Activated CD4-positive, alpha-beta memory T cell treated with anti-CD3 and anti-CD28 coated beads for 36 hours (primary cell): ENCODE measurements at places on chromosomes 7 and 10. TPM values are rescaled to one million over a fixed set of nuclear protein-coding genes. Genes with fewer than 3 reads are reported as not detected.

ANKRD7 gene
- not detected for total RNA-seq

ZNF804B gene
- total RNA-seq = not detected

TMEM178B gene
- 0.58 TPM for total RNA-seq

GATA3 gene
- total RNA-seq = 47.4 TPM

SPDYE5 gene
- total RNA-seq = not detected

FANK1 gene
- 0.50 TPM for total RNA-seq

MSMB gene
- not detected for total RNA-seq

GRID1 gene
- not detected for total RNA-seq

SPDYE1 gene
- not detected for total RNA-seq

CCM2 gene
- total RNA-seq = 85.2 TPM

ZFAND4 gene
- 11.9 TPM for total RNA-seq

CYTH3 gene
- total RNA-seq = 2.0 TPM

- no peak overlapping the region for H3K27ac ChIP-seq
- H3K36me3 ChIP-seq = no peaks in the 10 kb centered on the region
- H3K27me3 ChIP-seq = no peaks in the 10 kb centered on the region
- H3K4me1 ChIP-seq = no peaks in the 10 kb centered on the region
- no peak for DNase-seq
- H3K4me3 ChIP-seq = no peak overlapping the region
These were observed 148.4 kb downstream of the TCERG1L start for GRCh38 chr10:131162866-131163843.

GRCh38 chr10:91287912-91288311, 67.4 kb downstream of the PCGF5 start:
- no peaks in the 10 kb centered on the region for H3K36me3 ChIP-seq
- H3K27me3 ChIP-seq = no peaks in the 10 kb centered on the region
- DNase-seq = no peak
- no peak overlapping the region for H3K27ac ChIP-seq
- no peaks in the 10 kb centered on the region for H3K4me1 ChIP-seq
- no peak overlapping the region for H3K4me3 ChIP-seq

- DNase-seq = no peak
- no peak overlapping the region for H3K27ac ChIP-seq
- H3K4me3 ChIP-seq = no peak overlapping the region
- H3K27me3 ChIP-seq = peaks cover 21% of the 10 kb centered on the region
- H3K36me3 ChIP-seq = no peaks in the 10 kb centered on the region
- H3K4me1 ChIP-seq = no peaks in the 10 kb centered on the region
These were observed 5.6 kb upstream of the CDH23 start for GRCh38 chr10:71390921-71391690.

- H3K4me3 ChIP-seq = no peak overlapping the region
- peaks cover 5% of the 10 kb centered on the region for H3K4me1 ChIP-seq
- DNase-seq = no peak
- no peaks in the 10 kb centered on the region for H3K27me3 ChIP-seq
These were observed 48.6 kb downstream of the MCU start for GRCh38 chr10:72740528-72740927.

- no peak overlapping the region for H3K27ac ChIP-seq
- H3K36me3 ChIP-seq = no peaks in the 10 kb centered on the region
- no peak overlapping the region for H3K4me3 ChIP-seq
- H3K27me3 ChIP-seq = no peaks in the 10 kb centered on the region
These were observed 288.2 kb downstream of the GLRX3 start for GRCh38 chr10:130424418-130424817.

DNA sequence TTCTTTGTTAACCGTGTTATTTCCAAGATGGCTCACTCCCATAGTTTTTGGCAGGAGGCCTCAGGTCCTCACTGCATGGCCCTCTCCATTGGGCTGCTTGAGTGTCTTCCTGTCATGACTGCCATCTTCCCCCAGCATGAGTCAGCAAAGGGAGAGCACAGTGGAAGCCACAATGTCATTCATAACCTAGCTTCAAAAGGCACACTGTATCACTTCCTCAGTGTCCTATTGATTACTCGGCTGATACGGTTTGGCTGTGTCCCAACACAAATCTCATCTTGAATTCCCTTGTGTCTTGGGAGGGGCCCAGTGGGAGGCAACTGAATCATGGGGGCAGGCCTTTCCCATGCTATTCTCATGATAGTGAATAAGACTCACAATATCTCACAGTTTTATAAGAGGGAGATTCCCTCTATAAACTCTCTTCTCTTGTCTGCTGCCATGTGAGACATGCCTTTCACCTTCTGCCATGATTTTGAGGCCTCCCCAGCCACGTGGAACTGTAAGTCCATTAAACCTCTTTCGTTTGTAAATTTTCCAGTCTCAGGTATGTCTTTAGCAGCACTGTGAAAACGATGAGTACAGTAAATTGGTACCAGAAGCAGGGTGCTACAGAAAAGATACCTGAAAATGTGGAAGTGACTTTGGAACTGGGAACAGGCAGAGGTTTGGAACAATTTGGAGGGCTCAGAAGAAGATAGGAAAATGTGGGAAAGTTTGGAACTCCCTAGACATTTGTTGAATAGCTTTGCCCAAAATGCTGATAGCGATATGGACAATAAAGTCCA, 106.5 kb downstream of the PRLHR start:
- H3K36me3 ChIP-seq = no peaks in the 10 kb centered on the region
- H3K4me3 ChIP-seq = no peak overlapping the region
- peaks cover 2% of the 10 kb centered on the region for H3K27me3 ChIP-seq
- no peak overlapping the region for H3K27ac ChIP-seq
- no peak for DNase-seq

DNA sequence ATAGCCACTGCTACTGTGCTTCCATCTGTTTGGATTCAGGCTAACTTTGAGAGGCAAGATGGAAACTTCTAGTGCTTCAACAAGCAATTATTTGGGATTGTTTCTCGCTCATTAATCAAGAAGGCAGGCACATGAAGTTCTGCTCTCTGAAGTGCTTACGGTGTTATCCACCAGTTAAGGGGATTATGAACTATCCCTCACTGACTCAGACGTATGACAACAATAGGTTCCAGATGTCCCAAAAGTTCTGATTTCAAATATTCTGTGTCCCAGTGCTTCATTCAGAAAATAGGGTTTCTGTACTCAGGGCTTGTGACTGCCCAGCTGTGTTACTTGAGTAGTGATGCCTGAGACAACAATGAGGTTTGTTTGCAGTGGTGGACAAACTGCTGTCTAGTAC, 81.0 kb downstream of the HACD1 start:
- no peak overlapping the region for H3K4me3 ChIP-seq
- no peaks in the 10 kb centered on the region for H3K27me3 ChIP-seq
- no peak overlapping the region for H3K27ac ChIP-seq
- no peaks in the 10 kb centered on the region for H3K4me1 ChIP-seq
- H3K36me3 ChIP-seq = no peaks in the 10 kb centered on the region
- no peak for DNase-seq

DNA sequence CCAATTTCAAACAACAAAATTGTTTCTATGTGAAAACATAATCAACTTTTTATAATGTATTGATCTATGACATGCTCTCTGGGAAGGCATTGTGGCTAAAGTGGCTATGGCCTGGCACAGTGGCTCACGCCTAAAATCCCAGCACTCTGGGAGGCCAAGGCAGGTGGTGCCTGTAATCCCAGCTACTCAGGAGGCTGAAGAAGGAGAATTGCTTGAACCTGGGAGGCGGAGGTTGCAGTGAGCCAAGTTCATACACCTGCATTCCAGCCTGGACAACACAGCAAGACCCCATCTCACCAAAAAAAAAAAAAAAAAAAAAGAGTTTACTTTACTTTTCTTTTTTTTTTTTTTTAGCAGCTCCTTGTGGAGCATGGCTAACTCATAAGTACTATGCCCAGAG, 38.9 kb upstream of the CPN1 start:
- H3K36me3 ChIP-seq = no peaks in the 10 kb centered on the region
- H3K27me3 ChIP-seq = peaks cover 16% of the 10 kb centered on the region
- no peak overlapping the region for H3K27ac ChIP-seq
- H3K4me3 ChIP-seq = no peak overlapping the region
- peaks cover 5% of the 10 kb centered on the region for H3K4me1 ChIP-seq
- DNase-seq = no peak

GRCh38 chr10:96229568-96230030, 41.8 kb downstream of the BLNK start:
- no peaks in the 10 kb centered on the region for H3K4me1 ChIP-seq
- H3K4me3 ChIP-seq = no peak overlapping the region
- peaks cover 1% of the 10 kb centered on the region for H3K27me3 ChIP-seq
- peak; percentile 76 for DNase-seq
- H3K27ac ChIP-seq = no peak overlapping the region

GRCh38 chr7:102285540-102286236, 980 bp upstream of the SH2B2 start:
- no peak for DNase-seq
- peaks cover 6% of the 10 kb centered on the region for H3K27me3 ChIP-seq
- H3K36me3 ChIP-seq = no peaks in the 10 kb centered on the region
- H3K27ac ChIP-seq = no peak overlapping the region

- H3K27ac ChIP-seq = peak overlapping the region; percentile 18
- no peak overlapping the region for H3K4me3 ChIP-seq
- DNase-seq = peak; percentile 20
These were observed 2.5 kb downstream of the ENTPD1 start for GRCh38 chr10:95758351-95759025.

- H3K36me3 ChIP-seq = peaks cover 16% of the 10 kb centered on the region
- no peak overlapping the region for H3K4me3 ChIP-seq
- no peaks in the 10 kb centered on the region for H3K4me1 ChIP-seq
These were observed 84.5 kb downstream of the RNF32 start for GRCh38 chr7:156725073-156725472.

DNA sequence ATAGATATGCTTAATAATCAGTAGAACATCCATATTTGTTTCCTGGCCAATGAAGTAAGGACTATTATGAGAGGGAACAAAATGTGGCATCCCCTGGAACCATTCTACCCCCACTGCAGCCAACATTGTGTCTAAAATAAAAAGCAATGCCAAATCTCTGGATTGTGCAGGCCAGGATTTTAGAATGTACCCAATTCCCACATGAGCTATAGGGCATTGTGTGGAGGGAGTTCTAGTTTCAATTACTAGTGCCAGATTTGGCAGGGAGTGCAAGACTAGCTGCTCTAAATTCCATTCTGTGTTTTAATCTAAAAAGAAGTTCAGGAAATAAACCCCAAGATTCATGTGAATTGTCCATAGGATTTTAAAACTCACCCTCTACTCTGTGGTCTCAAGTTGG, 112.3 kb downstream of the HGF start:
- no peak overlapping the region for H3K4me3 ChIP-seq
- H3K27me3 ChIP-seq = no peaks in the 10 kb centered on the region
- DNase-seq = no peak
- no peaks in the 10 kb centered on the region for H3K36me3 ChIP-seq
- H3K27ac ChIP-seq = no peak overlapping the region

DNA sequence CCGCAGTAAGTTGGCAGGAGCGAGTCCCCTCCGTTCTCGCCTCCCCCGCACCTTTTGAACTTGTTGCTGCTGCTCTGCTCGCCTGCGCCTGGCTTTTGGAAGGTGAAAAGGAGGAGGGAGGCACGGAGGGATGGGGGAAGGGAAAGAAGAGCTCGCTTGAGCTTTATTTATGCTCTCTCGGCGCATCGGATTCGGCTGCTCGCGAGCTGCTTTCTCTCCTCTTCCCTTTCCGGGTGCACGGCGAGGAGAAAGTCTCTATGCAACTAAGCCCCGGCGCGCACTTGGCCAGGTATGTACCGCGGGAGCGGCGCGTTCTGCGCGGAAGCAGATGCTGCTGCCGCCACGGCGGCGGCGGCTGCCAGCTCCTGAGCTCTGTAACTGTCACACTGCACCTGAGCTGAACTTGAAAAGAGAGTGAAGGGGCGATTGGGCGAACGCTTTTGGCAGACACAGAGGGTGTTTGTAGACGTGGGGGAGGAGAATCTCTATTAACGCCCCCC, 551 bp downstream of the KCND2 start:
- peaks cover 23% of the 10 kb centered on the region for H3K27me3 ChIP-seq
- no peaks in the 10 kb centered on the region for H3K36me3 ChIP-seq
- peaks cover 12% of the 10 kb centered on the region for H3K4me1 ChIP-seq

- peaks cover 26% of the 10 kb centered on the region for H3K4me1 ChIP-seq
- H3K36me3 ChIP-seq = peaks cover 9% of the 10 kb centered on the region
- DNase-seq = peak; percentile 76
- H3K27ac ChIP-seq = peak overlapping the region; percentile 30
- no peaks in the 10 kb centered on the region for H3K27me3 ChIP-seq
These were observed 22.9 kb downstream of the GSAP start for GRCh38 chr7:77393261-77393660.

DNA sequence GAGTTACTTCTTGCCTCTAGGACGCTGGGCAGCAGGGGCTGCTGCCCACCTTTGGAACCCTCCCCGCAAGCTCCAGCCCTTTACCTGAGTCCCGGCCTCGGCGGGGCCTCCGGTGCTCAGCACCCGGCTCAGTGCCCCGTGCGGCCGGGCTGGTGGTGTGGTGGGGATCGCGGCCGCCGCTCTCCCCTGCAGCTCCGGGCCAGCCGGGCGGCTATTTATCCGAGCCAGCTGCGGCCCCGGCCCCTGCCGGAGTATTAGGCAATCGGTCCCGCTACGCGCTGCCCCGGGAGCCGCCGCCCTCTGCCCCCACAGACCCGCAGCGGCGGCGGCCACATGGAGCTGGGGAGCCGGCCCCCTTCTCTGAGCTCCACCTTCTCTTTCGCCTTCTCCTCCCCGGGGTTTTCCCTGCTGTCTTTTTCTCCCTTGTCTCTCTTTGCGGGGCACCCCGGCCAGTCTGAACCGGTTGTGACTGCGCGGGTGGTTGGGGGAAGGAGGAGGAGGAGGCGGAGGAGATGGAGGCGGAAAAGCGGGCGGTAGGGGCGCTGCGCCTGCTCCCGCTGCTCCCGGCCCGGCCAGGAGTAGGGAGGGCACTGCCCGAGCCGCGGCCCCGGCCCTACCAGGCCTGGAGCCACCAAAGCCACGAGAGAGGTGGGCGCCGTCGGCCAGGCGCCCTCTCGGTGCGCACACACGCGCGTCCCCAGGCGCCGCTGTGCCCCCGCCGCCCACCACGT, at the start of gene SLC16A9:
SLC16A9 (minus strand) TSS at position 456 of the 731 bp plus-strand sequence. CDS start 25,559 bp downstream, outside the sequence.
- H3K4me1 ChIP-seq = no peaks in the 10 kb centered on the region
- no peaks in the 10 kb centered on the region for H3K36me3 ChIP-seq
- peak; percentile 76 for DNase-seq
- peak within 1 kb of the TSS; percentile 55 for H3K4me3 ChIP-seq

DNA sequence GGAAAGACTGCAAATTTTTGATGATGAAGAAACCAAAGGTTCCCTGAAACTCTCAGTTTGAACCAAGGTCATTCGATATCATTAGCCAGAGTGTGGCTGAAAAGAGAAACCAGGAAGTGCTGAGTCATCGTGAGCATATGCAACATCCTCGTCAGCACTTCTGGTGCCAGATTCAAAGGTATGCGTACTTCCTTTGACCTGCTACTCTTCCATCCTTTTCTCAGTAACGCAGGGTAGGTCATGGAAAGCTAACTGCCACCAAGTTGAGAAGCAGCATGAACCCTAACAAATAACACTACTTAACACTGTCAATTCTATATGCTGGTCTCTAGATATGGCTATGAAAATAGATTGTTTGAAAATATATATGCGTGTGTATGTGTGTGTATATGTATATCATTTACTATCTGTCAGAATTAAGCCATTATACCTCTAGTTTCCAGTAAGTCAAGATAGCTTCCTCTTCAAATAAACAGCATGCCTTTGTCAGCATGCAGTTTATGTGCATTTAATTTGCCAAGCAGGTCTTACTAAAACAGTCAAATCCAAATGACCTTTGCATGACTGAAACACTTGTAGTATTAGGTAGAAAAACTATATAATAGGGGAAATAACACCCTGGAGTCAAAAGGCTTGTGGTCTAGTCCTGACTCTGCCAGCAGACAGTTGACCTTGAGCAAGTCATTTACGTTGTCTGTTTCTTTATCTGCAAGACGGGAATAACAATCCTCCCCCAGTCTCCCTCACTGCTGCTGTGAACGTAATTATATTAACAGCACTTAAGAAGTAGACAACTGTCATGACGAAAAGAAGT, 26.4 kb downstream of the CDK6 start:
- peak; percentile 83 for DNase-seq
- peak overlapping the region; percentile 39 for H3K4me3 ChIP-seq
- peak overlapping the region; percentile 89 for H3K27ac ChIP-seq
- H3K27me3 ChIP-seq = no peaks in the 10 kb centered on the region
- peaks cover 74% of the 10 kb centered on the region for H3K4me1 ChIP-seq
